ENCODE measurements at places on chromosomes 16 and 17.
A peak's percentile ranks its signal among the peaks of the same experiment; 100 is the strongest.

- DNase-seq = no peak
These were observed 17.5 kb upstream of the WFIKKN2 start for GRCh38 chr17:50817838-50818237.

- DNase-seq = no peak
These were observed 41.0 kb downstream of the NDE1 start for GRCh38 chr16:15691046-15691445.

GRCh38 chr17:977166-977565 lies 2.4 kb downstream of the NXN start:
- DNase-seq = no peak

DNA sequence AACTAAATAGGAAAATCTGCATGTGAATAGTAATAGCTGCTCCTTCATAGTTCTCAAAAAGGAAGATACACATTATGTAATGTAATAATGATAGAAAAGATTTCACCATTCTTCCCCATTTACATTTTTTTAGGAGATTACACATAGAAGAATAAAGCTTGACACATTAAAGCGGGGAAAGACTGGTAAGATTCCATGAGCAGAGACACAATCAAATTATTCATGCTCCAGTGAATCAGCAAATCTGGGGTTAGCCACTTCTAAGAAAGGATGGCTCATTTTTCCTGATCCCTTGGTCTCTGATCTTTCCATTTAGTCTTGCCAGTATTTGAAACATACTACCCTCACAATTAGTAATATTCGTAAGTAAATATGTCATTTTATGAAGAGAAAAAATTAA lies 81.9 kb downstream of the CA4 start:
- DNase-seq = no peak

- no peak for DNase-seq
These were observed 13.0 kb upstream of the PNPO start for GRCh38 chr17:47928415-47928814.

- DNase-seq = no peak
These were observed 9.4 kb downstream of the BMERB1 start for GRCh38 chr16:15443753-15444152.

GRCh38 chr17:8608001-8608400 lies 22.5 kb downstream of the MYH10 start:
- DNase-seq = no peak

- DNase-seq = no peak
These were observed 36.4 kb upstream of the SSTR5 start for GRCh38 chr16:1036166-1036565.

DNA sequence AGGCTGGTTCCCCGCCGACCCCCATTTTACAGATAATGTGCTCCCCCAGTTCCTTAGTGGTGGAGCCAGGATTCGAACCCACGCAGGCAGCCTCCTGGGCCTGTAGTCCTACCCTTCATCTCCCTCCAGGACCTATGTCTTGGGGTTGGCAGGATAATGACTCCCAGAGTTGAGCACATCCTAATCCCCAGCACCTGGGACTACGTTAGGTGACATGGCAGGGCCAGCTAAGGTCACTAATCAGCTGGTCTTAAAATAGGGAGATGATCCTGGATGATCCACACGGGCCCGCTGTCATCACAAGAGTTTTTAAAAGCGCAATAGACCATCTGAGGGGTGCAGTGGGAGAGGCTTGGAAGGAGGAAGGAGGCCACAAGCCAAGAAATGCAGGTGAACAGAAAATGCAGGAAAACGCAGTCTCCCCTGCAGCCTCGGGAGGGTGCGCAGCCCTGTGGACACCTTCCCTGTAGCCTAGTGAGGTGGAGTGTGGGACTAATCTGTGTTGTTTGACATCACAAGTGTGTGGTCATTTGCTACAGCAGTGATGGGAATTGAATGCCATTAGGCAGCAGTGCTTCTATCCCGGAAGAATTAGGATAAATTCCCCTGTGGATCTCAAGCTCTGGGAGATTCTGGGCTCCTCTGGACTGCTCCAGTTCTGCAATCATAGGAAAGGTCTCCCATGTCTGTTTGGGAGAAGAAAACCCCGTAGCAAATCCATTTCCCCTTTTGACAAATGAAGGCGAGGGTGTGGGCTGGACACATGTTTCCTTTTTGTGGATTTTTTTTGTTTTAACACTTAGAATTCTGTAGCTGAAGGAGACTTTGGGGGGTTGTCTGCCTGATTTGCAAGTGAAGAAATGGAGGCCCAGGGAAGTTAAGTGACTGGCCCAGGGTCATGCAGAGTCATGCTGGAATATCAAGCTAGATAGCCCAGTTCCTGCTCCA lies 297.7 kb downstream of the SEC14L1 start:
- DNase-seq = no peak

DNA sequence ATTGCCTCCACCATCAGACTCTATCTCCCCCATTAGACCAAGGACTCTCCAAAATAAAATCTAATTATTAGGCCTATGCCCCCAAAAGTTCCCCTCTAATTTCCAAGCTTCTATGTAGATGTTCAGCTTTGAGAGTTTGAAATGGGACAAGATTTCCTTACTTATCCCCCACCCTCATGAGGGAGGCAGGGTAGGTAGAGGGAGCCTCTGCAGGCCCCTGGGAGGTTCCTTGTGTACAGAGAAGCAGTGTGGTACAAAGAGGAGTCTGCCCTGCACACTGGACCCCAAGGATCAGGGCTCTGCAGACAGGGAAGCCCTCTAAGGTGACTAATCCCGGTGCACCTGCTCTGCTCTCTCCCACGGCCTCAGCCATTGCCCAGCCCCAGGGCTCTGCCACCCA lies 2.5 kb downstream of the KRT17 start:
- DNase-seq = no peak

DNA sequence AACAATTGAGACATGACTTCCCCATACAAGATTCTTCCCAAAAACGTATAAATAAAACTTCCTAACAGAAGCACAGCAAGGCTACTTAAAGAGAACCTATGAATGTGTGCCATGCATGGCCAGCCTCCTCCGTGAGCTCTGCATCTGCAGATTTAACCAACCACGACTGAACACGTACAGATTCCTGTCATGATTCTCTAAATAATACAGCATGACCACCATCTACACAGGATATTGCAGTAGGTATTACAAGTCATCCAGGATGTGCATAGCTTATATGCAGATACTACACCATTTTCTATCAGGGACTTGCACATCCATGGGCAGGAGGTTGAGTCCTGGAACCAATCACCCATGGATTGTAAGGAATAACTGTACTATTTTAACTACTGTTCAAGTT lies 1.4 kb upstream of the QRICH2 start:
- DNase-seq = no peak

- no peak for DNase-seq
These were observed 33.1 kb upstream of the SNN start for GRCh38 chr16:11635113-11635652.

DNA sequence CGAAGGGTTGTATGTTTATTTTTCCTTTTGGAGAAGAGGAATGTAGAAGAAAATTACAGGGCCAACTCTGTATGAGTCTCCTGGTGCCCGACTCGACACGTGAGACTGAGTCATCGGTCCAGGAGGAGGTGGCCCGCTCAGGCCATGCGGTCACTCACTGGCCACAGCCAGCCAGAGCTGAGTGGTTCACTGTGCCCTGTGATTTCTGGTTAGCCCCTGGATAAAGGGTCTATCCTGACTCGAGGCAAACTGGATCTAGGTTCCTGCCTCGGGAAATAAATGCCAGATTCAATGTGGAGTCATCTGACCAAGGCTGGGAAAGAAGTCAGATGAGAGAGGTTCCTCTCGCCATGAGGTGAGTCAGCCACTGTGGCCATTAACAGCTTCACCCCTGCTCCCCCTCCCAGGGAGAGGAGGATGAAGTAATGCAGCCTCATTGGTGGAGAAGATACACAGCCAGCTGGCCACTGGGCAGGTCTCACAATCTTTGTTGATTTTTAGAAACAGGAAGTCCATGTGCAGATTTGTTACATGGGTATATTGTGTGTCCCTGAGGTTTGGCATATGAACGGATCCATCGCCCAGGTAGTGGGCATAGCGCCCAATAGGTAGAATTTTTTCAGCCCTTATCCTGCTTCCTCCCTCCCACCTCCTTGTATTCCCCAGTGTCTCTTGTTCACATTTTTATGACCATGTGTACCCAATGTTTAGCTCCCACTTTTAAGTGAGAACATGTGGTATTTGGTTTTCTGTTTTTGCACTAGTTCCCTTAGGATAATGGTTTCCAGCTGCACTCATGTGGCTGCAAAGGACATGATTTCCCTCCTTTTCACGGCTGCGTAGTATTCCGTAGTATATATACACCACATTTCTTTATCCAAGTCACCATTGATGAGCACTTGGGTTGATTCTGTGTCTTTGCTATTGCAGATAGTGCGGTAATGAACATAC lies 21.7 kb upstream of the USP36 start:
- no peak for DNase-seq

- no peak for DNase-seq
These were observed 14.0 kb upstream of the ATP2C2 start for GRCh38 chr16:84354306-84354705.

- DNase-seq = no peak
These were observed 139.8 kb upstream of the CACNG5 start for GRCh38 chr17:66695098-66695497.

DNA sequence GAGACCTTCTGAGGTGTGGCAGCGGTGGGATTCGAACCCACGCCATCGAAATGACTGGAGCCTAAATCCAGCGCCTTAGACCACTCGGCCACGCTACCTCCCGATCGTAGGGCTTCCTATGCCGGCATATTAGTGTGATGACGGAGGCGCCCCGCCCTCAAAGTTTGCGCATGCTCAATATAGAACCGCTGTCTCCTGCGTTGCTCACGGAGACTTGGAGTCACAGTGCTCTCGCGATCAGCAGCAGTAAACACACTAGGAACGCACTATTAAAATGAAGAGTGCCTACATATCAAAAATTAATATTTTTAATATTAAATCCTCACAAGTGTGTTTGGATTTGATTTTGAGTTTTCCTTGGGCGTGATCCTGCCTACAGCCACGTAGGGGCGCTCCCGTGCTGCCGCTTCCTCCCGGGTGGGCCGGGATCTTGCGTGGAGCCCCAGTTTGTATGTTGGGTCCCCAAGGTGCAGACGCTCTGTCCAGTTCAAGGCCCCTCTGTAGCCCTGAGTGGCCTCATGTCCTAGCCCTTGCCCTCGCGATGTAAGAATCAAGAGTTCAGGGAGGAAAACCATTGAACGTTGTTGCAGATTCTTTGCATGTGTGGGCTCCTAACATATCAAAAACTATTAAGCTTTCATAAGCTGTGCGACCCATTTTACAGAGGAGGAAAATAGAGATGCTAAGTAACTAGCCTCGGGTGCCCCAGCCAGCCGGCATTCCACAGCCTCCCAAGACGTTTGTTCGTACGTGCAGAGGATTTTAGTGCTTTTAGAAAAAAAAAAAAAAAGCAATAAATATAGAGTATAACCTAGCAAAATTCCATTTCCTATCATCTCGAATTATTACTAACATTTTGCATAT lies 10.2 kb upstream of the EEF2K start:
- peak; percentile 77 for DNase-seq

DNA sequence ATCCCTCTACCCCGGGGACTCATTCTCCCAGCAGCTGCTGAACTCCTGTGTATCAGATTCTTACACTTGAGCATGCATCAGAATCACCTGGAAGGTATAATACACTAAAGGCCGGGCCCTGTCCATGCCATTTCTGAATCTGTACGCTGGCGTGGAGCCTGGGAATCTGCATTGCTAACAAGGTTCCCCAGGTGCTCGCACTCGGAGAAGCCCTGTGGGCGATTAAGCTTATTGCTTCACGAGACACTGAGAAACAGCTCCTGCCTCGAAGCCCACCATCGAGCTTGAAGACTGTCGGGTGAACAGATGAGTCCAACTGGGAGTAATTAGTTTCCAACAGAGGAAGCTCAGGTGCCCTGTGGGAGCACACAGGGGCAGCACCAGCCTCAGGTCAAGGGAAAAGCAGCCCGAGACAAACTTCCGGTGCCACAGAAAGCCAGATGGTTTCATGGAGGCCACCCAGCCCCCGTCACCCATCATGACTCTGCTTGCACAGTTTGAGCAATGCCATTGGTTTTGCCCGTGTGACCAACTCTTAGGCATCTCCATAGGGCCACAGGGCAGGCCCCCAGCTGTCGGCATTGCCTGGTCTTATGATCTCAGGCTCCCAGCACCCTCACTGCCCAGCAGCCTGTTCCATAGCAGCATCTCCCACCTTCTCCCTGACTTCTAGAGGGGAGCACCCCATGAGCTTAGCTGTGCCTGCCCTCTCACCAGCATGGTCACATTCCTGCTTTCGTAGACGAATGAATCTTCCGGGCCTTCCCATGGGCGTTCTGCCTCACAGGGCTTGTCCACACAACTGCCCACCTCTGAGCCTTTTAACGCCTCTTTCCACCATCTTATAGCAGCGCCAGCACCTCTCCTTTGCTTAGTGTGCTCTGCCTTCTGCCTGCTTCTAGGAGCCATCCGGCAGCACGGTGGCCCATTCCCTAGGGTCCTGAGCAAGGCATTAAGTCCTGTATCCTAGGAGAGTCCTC lies 10.9 kb downstream of the CTRB2 start:
- no peak for DNase-seq

GRCh38 chr17:11279776-11280344 lies 38.8 kb downstream of the SHISA6 start:
- no peak for DNase-seq

- DNase-seq = no peak
These were observed 34.1 kb upstream of the CDC6 start for GRCh38 chr17:40253565-40253964.

GRCh38 chr17:80870401-80870800 lies 121.2 kb upstream of the CHMP6 start:
- no peak for DNase-seq

DNA sequence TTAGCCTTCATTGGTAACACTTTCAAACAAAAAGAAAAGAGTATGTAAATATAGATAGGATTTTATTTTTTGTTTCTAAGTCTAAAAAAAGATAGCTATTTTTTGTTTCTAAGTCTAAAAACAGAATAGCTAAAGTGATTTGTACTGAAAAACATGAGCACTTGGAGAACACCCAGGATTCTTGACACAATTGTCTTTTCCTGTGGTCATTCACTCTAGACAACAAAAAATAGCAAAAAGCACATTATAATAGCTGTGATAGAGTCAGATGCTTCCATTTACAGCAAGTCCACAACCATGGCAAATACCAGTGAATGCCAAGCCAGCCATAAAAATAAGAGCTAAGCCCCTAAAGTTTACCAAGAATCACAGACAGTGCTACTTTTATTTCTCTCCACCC lies 36.7 kb downstream of the SKAP1 start:
- no peak for DNase-seq

GRCh38 chr17:2202302-2202995 lies 101.1 kb downstream of the SMG6 start:
- DNase-seq = no peak

- DNase-seq = peak; percentile 63
These were observed 37.6 kb downstream of the CTU2 start for GRCh38 chr16:88743693-88744576.

GRCh38 chr16:50301626-50302471 lies 35.5 kb downstream of the ADCY7 start:
- no peak for DNase-seq

DNA sequence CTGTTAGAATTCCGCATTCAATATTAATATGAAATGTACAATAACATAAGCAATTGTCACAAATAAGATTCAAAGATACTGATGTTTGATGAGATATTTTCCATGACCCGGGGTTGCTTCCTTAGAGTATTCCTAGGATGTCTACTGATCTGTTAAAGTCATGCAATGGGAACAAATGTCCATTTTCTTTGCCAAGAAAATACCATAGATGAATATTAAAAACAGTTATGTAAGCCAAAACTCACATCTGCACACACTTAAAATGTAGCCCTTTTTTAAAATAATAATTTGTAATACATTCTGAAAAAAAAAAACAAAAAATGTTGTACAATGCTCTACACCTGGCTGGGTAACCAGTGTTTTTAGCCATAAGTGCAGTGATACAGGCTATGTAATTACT lies 259.4 kb upstream of the AXIN2 start:
- no peak for DNase-seq
